Natural killer cell (primary cell): ENCODE measurements at places on chromosomes 7 and 10. TPM values are rescaled to one million over a fixed set of nuclear protein-coding genes. Genes with fewer than 3 reads are reported as not detected.

The FBXL13 gene
- total RNA-seq = 0.89 TPM

The SH2D4B gene
- total RNA-seq = 0.30 TPM

The CFAP46 gene
- not detected for total RNA-seq

The CYP3A4 gene
- total RNA-seq = not detected

The GNAT3 gene
- not detected for total RNA-seq

The OR2A14 gene
- total RNA-seq = not detected

The AKR1D1 gene
- total RNA-seq = not detected

The NRF1 gene
- 39.8 TPM for total RNA-seq

The DTX2 gene
- 48.3 TPM for total RNA-seq

The RARRES2 gene
- not detected for total RNA-seq

The STK31 gene
- total RNA-seq = 0.94 TPM

The HHEX gene
- total RNA-seq = 24.0 TPM

The NPY4R gene
- total RNA-seq = not detected

The FAM241B gene
- 1.1 TPM for total RNA-seq

The ZNF92 gene
- total RNA-seq = 33.7 TPM

The NODAL gene
- total RNA-seq = not detected

The ASNS gene
- total RNA-seq = 16.7 TPM

The GLI3 gene
- 3.1 TPM for total RNA-seq

The SRRM3 gene
- not detected for total RNA-seq

The ACBD7 gene
- total RNA-seq = 0.48 TPM

The MNX1 gene
- not detected for total RNA-seq

The WIPF3 gene
- total RNA-seq = not detected

The HOXA13 gene
- total RNA-seq = not detected

The SEM1 gene
- total RNA-seq = 22.7 TPM
